Astrocyte of the hippocampus (primary cell): ENCODE measurements at places on chromosomes 11 and 22.

DNA sequence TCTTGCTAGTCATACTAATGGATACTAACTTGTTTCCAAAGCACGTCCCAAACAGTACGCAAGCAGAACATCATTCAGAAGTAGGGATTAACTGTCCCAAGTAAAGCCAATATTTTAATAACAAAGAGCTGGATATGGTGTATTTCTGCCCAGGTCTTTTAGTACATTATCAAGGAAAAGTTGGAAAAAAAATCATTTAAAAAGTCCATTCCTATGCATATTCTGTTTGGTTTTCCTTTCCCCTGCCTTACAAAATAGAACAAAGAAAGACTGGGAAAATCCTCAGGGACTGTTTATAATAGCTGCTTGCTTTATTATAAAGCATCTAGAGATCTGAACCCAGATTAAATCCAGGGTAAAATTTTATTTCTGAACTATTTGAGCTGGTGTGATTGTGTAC, 83.9 kb downstream of the UVRAG start:
- DNase-seq = no peak

- peak; percentile 11 for DNase-seq
Observed at GRCh38 chr11:15625691-15626090, 511.0 kb downstream of the INSC start.

GRCh38 chr11:97201743-97202612, 812.2 kb downstream of the JRKL start:
- DNase-seq = no peak

- DNase-seq = no peak
Observed at GRCh38 chr22:49633010-49633324, 194.7 kb downstream of the BRD1 start.

DNA sequence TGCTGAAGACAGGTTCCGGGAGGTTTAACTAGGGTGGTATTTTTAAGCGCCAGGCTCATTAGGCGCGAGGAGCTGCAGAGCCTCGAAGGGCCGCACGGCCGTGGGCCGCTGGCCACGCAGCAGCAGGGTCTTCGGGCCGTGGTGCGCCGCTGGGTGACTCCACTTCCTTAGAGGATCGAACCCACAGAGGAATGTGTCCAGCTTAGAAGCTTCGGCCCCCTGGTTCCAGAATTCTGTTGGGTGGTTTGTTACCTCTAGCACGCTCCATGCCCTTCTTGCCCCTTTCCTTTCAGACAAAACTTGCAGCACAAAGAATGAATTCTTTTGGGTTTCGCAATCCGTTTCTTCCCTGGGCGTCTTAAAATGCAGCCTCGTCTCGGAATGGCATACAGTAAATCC, 773 bp upstream of the PATL1 start:
- no peak for DNase-seq

GRCh38 chr22:19723983-19724827, 866 bp downstream of the GP1BB start:
- peak; percentile 74 for DNase-seq

DNA sequence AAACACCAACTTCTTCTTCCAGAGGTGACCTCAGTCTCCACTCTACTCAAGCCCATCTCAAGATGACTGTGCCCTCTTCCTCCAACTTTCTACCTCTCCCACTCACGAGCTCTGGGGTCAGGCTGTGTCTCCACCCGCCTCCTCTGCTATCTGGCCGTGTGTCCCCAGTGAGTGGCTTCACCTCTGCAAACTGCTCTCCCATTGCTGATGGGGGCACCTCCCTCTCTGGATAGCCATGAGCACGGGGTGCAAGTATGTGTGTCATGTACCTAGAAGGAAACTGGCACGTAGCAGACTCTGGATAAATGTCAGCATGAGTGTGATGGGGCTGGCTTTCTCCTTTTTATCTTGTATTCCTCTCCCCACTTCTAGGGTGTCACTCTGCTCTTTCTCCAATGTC, 18.3 kb upstream of the RAC2 start:
- DNase-seq = no peak

GRCh38 chr22:28183078-28183860, 264.2 kb upstream of the PITPNB start:
- no peak for DNase-seq

DNA sequence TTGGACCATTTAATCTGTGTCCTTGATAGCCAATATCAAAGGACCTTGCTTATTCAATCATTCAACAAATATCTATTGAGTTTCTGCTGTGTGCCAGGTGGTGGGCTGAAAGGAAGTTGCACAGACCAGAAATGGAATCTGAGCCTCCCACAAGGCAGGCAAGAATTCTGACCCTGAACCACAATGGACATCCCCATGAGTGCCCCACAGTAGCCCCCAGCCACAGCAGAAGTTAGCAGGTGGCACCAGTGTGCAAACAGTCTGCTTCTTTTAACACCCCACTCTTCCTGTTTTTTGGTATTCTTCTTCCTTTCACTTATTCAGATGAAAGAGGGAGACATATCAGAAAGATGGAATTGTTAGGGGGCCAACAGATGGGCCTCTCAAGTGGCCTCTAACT, 12.2 kb upstream of the SERPING1 start:
- DNase-seq = no peak

DNA sequence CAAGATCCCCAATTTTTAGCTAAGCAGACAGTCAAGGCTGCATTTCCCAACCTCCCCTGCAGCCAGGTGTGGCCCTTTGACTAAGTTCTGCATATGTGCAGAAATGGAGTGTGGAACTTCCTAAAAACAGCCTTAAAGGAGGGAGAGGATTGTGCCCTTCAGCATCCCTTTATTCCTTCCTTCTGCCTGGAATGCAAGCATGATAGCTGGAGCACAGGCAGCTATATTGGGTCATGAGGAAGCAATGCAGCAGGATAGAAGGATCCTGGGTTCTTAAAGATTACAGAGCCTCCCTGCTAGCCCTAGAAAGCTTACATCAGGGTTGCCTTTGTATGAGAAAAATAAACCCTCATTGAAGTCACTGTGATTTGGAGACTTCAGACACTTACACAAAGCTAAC, 29.9 kb downstream of the FADD start:
- no peak for DNase-seq

DNA sequence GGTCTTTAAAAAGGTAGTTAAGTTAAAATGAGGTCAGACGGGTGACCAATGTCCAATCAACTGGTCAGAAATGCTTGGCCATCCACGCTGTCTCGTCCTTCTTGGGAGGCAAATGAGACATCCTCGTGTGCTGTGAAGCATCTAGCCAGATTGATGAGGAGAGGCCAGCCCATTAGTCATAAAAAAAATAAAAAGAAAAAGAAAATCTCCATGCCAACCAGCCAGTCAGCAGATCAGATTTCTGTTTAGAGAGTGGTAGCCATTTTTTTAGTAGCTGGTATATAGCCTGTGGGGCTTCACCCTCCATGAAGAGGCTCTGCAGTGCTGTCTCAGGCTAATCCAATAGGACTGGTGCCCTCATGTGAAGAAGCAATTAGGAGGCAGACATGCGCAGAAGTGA, 343.1 kb upstream of the SYN3 start:
- DNase-seq = peak; percentile 63

- peak; percentile 31 for DNase-seq
Observed at GRCh38 chr11:67276781-67277230, 10.5 kb downstream of the GRK2 start.

GRCh38 chr11:122177238-122177637, 61.2 kb upstream of the BLID start:
- no peak for DNase-seq

- no peak for DNase-seq
Observed at GRCh38 chr11:36441610-36442208, 68.4 kb downstream of the TRAF6 start.

DNA sequence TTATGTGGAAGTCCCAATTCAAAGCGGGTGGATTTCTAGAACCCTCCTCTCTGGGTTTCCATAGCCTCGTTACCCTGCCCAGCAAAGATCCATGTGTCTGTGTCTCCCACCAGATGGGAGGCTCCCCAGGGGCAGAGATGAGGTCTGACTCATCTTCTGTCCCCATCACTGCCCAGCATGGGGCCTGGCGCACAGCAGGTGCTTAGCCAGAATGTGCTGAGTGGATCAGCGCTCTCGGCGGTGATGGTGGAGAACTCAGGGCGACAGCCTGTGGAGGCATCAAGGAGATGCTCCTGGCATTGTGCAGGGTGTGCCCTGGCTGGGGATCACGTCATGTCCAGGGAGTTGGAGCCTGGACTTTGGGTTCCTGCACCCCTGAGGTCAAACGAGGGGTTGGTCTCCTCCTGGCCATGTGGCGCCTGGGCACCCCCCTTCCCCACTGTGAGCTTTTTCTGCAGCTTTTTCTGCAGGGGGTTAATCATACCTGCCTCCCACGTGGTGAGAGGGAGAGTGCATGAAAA, 46.1 kb upstream of the RFPL3 start:
- no peak for DNase-seq

- no peak for DNase-seq
Observed at GRCh38 chr11:114569801-114570200, 10.1 kb upstream of the NXPE1 start.

- DNase-seq = no peak
Observed at GRCh38 chr11:113253406-113253805, 61.0 kb upstream of the TTC12 start.

- DNase-seq = peak; percentile 52
Observed at GRCh38 chr11:65182258-65183170, 786 bp downstream of the CAPN1 start.

DNA sequence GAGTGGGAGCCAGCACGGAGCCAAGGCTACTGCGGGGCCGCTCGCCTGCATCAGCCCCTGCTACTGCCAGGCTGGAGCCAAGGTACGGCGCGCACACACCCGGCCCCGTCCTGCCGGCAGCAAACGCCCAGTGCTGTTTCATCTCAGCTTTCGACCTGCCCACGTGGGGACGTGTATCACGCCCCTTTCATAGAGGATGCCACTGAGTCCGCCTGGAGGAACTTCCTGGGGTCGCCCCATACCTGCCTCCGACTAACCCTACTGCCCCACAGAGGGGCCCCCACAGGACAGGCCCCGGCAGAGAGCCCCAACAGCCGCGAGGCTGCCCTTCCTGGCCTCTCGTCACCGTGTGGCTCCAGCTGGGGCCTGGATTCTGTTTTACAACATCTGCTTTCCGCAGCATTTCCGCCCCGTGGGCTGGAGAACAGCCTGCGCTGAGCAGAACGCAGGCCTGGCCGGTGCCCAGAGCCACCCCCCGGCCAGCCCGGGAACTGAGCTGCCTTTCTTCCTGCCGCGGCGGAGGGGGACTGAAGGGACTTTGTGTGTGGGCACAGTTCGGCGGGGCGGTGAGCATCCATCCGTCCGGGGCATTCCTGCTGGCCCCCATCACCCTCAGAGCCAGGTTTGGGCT, 22.9 kb upstream of the ARHGAP8 start:
- peak; percentile 74 for DNase-seq

GRCh38 chr11:116697011-116697410, 75.8 kb downstream of the BUD13 start:
- no peak for DNase-seq

GRCh38 chr11:17864478-17864941, 129.9 kb downstream of the KCNC1 start:
- no peak for DNase-seq
